CD8-positive, alpha-beta memory T cell (primary cell): ENCODE measurements at places on chromosomes 13 and 19.
A peak's percentile ranks its signal among the peaks of the same experiment; 100 is the strongest.

DNA sequence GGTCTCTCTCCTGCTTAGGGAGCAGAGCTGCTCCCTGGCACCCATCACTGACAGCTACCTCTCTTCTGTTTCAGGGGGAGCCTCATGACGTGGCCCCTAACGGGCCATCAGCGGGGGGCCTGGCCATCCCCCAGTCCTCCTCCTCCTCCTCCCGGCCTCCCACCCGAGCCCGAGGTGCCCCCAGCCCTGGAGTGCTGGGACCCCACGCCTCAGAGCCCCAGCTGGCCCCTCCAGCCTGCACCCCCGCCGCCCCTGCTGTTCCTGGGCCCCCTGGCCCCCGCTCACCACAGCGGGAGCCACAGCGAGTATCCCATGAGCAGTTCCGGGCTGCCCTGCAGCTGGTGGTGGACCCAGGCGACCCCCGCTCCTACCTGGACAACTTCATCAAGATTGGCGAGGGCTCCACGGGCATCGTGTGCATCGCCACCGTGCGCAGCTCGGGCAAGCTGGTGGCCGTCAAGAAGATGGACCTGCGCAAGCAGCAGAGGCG lies 23.2 kb upstream of the NCCRP1 start:
- DNase-seq = no peak

DNA sequence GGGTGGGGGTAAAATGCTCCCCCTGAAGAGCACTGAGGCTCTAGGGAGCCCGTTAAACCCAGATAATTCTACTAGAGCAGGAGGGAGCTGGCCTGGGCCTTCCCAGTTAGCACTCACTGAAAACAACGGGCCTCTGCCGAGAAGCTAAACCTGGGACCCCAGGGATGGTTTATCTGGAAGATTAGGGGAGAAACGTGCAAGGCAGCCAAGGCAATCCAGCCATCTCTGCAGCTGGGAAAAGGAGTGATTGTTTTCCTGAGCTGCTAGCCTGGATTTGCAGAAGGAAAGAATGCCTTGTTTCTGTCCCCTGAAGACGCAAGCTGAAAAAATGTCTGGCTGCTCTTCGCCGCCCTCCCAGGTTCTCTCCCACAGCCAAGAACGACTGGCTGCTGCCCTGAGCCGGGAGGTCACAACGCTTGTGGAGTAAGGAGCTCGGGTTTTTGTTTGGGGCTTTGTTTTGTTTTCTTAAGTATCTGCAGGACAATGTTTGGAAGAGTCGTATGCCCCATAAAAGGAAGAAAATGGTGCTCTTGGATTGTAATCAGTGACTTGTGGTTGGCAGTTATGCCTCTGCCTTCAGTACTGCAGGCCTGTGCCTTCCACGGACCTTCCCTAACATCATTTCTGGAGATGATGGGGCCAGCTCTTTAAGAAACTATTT lies 31.5 kb downstream of the COL4A2 start:
- no peak for DNase-seq

- no peak for DNase-seq
Measured at GRCh38 chr13:56352361-56352760, 788.4 kb upstream of the PRR20A start.

DNA sequence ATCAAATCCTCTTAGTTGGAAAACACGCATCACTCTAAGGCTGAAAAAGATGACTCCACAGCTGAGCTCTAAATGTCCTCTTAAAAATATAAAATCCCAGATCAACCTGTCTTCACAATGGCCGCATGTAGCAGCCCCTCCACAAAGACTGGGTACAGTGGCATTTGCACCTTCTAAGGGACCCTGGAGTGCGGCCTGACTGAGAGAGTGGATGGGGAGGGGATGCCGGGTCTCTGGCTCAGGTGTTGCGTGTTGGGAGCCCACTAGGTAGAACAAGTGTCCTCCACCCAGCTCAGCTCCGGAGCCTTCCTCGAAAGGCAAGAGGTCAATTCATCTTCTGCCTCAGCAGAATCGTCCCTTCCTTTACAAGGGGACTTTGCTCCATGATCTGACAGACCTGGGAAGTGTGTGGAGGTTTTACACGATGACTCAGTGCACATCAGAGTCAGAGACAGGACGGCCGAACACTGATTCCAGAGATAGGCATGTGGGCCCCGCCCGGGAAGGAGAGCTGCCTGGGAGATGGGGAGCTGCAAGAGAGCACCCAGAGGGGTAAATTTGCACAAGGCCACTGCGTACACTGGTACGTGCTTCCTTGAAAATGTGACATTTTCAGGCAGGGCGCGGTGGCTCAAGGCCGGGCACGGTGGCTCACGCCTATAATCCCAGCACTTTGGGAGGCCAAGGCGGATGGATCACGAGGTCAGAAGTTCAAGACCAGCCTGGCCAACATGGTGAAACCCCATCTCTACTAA lies 23.5 kb upstream of the SLC15A1 start:
- no peak for DNase-seq

DNA sequence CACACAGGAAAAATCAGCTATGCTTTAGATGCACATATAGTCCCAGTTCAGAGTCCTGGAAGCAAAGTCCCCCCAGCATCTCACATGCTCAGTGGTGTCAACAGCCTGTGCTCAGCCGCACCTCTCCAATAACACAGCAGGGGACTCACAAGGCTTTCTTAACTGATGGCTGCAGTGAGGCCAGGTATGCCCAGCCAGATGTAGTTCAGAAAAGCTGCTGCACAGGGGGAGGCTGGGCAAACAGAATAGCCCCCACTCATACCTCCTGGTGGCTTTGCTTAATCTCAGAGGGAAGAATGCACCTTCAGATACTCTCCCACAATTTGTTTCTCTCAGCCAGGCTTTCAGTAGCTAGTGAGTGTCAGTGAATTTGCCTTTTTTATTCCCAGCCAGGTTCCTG lies 33.4 kb downstream of the FAM124A start:
- no peak for DNase-seq

DNA sequence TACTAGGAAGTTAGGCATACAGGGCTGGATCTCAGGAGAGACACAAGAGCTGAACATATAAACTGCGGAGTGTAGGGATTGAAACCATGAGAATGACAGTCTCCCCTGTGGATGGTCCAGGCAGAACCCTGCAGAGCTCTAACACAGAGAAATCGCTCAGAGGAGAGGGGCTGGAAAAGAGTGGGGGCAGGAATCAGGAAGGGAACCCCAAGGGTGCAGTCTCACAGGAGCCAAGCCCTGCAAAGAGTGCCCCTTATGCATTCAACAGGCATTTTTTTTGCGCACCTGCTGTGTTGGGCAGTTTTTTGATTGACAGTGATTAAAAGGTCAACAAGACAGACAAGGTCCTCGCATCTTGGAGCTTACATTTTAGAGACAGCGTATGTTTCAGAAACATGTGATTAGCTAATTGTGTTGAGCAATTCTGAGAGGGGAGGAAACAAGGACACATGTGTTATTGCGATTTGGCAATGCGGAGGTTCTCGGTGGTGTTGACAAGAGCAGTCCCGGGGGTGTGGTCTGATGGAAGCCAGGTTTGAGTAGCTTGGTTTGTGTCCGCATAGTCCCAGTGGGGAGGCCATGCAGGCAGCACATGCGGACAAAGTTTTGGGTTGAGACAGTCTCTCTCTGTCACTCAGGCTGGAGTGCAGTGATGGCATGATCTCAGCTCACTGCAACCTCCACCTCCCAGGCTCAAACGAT lies 182.6 kb upstream of the IRS2 start:
- no peak for DNase-seq

GRCh38 chr19:44613295-44614178 lies at the start of gene IGSF23:
TSS of gene IGSF23 (plus strand) at chr19:44613563. CDS start at chr19:44613646, 83 bp downstream.
- DNase-seq = no peak

DNA sequence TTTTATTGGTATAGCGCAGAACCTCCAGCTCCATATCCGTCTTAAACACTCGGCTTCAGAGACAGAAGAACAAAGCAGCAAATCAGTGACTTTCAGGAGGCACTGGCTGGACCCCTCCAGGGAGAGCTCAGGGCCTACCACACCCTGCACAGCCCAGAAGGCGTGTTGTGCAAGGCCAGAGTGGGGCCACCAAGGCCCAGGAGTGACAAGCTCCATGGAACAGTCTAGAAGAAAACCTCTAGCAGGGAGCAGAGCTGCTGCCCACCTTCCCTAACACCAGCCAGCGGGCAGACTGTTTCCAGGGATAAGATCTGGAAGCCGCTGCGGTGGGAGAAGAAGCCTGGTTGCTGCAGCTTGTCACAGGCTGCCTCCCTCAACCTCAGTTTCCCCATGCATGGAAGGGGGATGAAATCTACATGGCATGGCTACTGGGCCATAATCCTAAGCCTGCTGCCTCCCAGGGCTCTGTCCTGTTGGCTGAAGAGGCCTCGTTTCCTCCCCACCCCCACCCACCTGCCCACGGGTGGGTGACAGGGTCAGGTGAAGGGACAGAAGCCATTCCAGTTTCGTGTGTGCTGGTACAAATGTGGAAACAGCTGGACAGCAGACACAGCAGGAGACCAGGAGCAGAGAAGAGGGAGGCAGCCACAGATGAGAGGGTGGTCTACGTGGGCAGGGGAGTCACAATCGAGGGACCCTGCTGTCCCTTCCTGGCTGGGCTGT lies 57.4 kb downstream of the PEPD start:
- no peak for DNase-seq

DNA sequence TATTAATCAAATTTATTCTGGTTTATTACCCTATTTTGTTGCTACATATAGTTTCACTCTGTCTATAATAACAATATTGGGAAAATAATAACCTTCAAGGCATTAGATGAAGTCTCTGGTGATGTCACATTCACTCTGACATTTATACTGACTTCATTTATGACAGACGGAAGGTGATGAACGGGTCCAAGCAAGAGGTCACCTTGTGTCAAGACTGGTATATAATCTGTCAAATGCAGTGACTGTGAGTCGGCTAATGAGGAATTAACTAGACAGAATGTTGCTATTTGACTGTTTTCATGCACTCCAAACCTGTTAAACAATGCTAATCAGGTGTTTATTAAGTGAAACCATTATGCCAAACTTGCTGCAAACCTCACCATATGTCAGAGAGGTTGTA lies 800.5 kb upstream of the KLHL1 start:
- no peak for DNase-seq

- no peak for DNase-seq
Measured at GRCh38 chr19:49542446-49542845, 14.6 kb downstream of the RCN3 start.

DNA sequence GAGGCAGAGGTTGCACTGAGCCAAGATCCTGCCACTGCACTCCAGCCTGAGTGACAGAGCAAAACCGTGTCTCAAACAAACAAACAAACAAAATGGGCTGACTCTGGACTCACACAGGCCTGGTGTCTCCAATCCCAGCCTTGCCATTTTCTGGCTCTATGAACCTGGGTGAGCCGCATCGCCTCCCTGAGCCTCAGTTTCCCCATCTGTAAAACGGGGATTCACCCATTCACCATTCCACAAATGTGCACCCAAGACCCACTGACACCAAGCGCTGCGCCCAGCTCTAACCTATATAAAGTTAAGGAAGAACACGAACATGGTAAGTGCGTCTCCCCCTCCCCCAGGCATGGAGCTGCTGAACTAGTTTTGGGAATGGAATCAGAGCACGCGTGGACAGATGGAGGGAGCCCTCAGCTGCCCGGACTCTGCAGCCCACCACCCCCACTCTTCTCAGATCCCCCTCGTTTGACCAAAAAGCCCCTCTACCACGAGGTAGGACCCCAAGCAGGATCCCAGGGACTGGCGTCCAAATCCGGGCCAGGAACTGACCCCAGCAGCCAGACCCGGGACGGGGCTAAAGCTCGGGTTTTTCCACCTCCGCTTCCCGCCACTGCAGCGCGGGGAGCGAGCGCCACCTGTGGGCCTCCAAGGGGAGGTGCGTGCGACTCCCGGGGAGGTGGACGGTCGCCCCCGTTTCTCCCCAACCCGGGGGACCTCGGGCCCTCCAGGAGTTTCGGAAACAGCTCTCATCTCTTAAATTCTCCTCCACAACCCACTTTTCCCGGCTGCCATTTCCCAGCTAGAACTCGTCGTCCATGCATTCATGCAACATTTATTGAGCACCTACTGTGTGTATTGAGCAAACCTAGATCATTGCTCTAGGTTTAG lies 33.0 kb upstream of the ADGRE5 start:
- peak; percentile 63 for DNase-seq

GRCh38 chr19:35742121-35742724 lies at the start of gene IGFLR1:
TSS of gene IGFLR1 (minus strand) at chr19:35742452. CDS start at chr19:35741180, 1,272 bp downstream.
- peak; percentile 78 for DNase-seq

- no peak for DNase-seq
Measured at GRCh38 chr13:75195495-75196146, 286.3 kb downstream of the TBC1D4 start.

DNA sequence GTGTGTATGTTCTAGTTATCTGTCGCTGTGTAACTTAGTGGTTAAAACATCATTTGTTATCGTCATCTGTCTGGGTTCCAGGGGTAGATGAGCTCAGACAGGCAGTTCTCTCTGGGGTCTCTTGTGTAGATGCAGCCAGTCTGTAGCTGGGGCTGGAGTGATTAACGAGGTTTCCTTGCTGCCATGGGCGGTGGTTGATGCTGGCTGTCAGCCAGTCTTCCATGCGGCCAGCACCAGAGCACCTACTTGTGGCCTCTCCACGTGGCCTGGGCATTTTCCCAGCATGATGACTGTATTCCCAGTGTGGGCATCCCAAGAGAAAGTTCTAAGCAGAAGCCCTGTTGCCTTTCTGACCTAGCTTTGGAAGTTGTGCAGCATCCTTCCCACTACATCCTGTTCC lies 10.7 kb downstream of the ERCC5 start:
- DNase-seq = no peak

GRCh38 chr13:113360446-113360845 lies 3.5 kb downstream of the GRTP1 start:
- no peak for DNase-seq

GRCh38 chr13:40181203-40181845 lies 485.1 kb downstream of the FOXO1 start:
- no peak for DNase-seq

GRCh38 chr13:91313103-91313502 lies 34.4 kb upstream of the MIR17HG start:
- peak; percentile 26 for DNase-seq

- no peak for DNase-seq
Measured at GRCh38 chr13:35836446-35836845, 294.7 kb downstream of the DCLK1 start.

- DNase-seq = no peak
Measured at GRCh38 chr13:94344126-94344818, 135.2 kb downstream of the DCT start.

DNA sequence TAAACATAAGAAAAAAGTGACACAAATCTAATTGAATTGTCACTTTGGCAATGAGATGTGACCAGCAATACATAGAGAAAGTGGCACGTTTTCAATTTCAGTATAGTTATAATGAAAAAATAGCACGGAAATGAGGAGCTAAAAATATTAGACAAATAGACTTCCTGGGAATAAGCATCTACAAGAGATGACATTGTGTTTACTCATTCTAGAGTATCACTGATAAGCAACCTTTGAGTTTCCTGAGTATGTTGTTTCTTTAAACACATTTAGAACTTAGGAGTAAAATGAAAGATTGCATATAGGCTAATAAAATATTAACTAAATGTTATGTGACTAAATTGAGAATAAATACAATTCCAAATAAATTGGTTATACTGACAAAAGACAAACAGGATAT lies 207.1 kb upstream of the SLITRK6 start:
- no peak for DNase-seq

GRCh38 chr19:45191375-45191774 lies 12.8 kb downstream of the BLOC1S3 start:
- DNase-seq = no peak

GRCh38 chr19:48812094-48812929 lies 1.5 kb upstream of the BCAT2 start:
- peak; percentile 35 for DNase-seq

GRCh38 chr19:14185158-14185557 lies 20.8 kb downstream of the ADGRL1 start:
- DNase-seq = no peak
